Cardiac fibroblast (primary cell): ENCODE measurements at places on chromosomes 7 and 10.

DNA sequence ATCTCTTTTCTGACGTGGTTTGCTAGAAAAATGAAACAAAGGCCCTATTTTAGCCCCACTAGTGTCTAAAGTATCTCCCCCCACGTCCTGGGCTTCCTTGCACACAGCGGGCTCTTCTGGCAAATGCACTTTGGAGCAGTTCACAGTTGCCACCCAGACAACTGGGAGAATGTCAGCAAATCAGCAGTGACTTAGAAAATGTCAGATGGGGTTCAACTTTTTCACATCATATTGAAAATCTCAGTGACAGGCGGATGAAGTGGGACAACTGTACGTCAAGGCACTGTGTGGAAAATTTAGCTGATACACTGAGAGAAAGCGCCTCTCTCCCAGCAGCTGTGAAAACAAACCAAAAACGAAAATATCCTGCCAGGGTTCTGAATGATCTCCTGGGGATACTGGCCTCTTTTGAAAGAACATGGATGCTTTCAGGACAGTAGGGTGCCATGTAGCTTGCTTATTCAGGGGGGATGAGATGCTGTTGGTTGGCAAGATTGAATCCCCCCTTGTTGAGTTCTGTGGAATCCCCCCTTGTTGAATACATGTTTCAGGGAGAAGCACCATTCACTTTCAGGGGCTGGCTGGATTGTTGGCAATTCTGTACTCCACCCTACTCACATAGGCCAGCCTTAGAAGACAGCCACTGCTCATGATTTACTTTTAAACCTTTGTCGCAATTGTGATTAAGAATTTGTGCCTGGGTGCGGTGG lies 372.8 kb upstream of the CELF2 start:
- DNase-seq, result peak; percentile 30

DNA sequence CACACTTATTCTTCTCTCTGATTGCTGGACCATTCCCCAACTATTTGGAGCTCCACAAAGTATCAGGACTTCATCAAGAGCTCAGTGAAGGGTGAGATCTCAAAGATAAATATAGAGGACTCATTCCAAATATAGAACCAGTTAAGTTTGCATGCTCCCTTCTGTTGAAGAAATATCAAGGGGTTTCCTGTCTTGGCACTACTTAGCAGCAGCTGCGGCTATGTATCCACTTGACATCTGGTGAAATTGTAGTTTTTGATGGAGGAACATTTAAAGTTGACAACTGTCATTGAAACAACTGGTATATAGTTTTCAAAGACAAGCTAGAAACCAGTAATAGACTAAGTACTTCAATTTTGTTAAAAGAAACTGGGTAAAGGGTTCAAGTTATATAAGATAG lies 1.0 kb upstream of the SPAG6 start:
- DNase-seq, result no peak

DNA sequence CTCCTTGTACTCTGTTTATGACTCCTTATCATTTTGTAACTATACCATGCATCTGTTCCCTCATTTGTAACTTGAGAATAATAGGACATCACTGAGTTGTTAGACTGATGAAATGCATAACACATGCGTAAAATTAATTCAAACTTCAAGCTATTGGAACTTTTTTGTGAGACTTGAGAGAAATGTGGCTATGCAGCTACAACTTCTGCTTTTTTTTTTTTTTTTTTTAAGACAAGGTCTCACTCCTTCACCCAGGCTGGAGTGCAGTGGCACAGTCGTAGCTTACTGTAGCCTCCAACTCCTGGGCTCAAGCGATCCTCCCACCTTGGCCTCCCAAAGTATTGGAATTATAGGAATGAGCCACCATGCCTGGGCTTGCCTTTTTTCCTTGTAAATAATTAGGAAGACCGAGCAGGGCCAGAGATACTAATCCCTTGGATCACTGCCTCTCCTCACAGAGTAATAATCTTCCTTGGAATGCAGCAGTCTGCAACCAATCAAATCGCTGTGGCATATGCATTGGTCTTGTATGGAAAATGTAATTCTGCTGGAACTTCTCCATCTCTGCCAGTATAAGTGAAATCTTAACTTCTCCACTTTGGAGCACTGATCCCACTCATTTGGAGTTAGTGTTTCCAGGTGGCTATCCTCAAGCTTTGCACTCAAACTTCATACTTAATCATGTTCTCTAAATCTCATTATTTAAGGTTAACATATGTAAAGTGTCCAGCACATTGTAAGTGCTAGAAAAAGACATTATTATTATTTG lies 2.0 kb upstream of the PANK1 start:
- DNase-seq, result no peak

DNA sequence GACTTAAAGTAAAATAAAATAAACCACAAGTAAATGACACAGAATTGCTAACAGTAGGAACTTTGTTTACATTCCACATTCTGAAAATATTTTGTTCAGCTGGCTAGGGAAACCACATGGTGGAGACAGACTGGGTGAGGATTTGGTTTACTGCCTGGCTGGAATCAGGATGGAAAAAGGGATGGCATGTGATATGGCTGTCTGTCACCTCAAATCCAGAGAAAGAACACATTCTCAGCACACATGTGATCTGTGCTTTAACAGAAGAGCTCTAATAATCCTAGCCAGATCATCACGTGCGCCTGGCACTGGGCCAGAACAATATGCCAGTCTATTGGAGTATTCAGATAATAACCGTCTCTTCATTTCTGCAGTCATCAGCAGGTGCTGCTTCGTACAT lies 90.9 kb upstream of the PIP4K2A start:
- peak; percentile 44 for DNase-seq

DNA sequence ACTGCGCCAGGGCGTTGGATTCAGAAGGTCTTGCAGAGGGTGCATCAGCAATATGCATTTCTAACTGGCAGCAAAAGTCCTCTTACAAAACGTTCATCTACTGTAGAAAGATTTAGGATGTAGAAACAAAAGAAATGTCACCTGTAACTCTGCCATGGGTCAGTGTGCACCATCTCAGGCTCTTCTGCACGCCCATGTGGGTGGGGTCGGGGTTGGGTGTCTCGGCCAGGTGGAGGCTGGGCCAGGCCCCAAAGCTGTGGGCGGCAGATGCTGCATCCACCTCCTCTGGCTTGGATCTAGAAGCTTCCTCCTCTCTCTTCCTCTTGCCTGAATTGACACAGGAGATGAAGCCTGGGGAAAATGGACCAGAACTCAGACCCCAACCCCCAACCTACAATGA lies 111.3 kb upstream of the PPP2R2D start:
- DNase-seq, result no peak

GRCh38 chr10:70816220-70816894 lies 609 bp downstream of the SGPL1 start:
- peak; percentile 82 for DNase-seq

DNA sequence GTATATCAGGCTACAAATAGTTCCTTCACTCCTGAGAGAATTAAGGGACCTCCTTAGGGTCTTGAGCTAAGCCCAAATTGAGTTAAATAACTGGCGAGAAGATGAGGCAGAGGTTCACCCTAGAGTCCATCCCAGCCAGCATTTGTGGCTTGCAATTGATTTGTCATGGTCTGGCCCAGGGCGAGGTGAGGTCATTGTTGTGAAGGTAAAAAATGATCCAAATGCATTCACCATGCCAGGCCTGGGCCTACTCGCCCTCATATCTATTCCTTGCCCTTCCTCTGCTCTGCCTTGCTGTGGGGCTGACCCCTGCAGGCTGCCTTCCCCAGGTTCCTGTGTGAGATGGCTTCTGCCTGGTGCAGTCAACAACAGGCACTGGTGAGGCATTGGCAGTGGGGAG lies 207.2 kb downstream of the ZNF365 start:
- DNase-seq, result no peak

DNA sequence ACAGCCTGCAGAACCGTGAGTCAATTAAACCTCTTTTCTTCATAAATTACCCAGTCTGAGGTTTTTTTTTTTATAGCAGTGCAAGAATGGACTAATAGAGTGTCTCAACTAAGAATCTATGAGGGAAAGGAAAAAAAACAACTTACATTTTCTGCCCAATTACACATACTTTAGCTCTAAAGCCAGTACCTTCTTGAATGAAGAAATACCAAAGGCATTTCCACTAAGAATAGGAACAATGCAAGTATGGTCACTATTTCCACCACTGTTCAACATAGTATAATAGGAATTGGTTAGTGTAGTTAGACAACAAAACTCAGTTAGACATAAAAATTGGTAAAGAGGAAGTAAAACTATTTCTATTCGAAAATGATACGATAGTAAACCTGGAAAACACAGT lies 37.6 kb downstream of the MICU1 start:
- peak; percentile 25 for DNase-seq

DNA sequence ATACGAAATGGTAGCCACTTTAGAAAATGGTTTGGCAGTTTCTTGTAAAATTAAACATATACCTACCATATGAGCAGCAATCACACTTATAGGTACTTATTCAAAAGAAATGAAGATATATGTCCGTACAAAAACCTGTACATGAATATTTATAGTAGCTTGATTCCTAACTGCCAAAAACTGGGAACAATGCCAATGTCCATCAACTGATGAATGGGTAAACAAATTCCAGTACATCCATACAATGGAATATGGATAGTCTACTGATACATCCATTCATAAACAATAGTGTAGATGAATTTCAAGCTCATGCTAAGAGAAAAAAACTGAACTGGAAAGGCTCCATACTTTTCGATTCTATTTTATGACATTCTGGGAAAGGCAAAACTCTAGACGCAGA lies 68.5 kb downstream of the AGK start:
- DNase-seq, result no peak

- DNase-seq, result no peak
Measured at GRCh38 chr10:106795619-106796018, 368.9 kb downstream of the SORCS1 start.

GRCh38 chr10:24239289-24240040 lies 30.5 kb downstream of the KIAA1217 start:
- no peak for DNase-seq

- no peak for DNase-seq
Measured at GRCh38 chr10:3411044-3411443, 238.5 kb upstream of the PITRM1 start.

DNA sequence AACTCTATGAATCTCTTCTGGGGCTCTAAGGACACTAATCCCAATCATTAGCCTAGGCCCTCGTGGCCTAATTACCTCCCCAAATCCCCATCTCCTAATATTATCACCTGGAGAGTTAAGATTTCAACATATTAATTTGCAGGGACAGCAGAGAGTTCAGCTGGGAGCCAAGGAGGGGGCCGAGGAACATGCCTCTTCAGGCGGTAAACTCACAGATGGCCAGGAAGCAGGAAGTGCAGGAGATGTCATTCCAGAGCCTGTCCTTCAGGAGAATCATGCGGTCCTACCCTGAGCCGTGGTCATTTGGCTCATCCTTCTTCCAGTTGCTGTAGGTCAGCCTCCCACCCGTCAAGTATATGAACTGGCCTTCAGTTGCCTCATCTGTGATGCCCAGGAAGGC lies 21.9 kb upstream of the SFTPA2 start:
- no peak for DNase-seq

DNA sequence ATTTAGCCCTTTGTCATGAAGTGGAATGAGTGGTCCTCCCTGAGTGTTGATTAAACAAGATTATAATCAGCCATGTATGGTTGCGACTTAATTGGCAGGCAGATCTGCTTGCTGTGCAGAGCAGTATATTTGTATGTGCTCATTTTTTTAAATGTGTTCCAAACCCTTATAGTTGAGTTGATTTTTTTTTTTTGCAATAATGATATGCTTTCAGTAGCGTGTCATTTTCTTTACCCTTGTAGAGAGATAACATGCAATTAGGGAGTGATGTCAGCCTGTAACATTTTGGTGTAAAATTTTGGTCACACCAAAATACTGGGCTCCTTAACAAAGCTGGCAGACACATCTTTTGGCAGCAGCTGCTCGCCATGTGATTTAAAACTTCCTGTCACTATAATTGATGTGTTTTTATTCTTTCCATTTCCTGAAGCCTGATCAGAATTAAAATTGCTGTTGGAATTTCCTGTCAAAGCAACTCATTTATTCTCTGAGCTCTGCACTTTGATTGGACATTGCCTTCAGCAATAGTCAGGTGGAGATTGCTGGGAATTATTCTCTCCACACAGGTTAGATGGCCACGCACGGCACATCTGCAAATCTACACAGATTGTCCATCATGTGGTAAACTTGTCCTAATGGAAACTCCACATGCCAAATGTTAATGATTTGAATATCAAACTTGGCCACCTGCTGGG lies 125.3 kb downstream of the DYNC1I1 start:
- no peak for DNase-seq

DNA sequence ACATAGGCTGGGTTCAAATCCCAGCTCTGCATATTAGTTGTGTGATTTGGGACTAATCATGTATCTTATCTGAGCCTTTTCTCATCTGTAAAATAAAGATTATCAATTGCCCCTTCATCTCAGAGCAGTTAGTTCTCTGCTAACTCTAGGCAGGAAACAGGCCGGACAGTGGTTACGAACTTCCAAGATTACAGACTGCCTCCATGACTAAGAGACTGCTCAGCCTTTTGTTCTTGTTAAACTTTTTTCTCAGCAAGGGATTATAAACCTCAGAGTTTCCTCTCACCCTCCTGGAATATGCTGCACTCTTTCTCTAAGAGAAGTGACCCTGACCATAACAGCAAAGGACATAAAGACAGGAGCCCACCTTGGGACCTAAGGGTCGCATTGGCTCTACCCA lies 52.5 kb upstream of the NFKB2 start:
- peak; percentile 73 for DNase-seq

DNA sequence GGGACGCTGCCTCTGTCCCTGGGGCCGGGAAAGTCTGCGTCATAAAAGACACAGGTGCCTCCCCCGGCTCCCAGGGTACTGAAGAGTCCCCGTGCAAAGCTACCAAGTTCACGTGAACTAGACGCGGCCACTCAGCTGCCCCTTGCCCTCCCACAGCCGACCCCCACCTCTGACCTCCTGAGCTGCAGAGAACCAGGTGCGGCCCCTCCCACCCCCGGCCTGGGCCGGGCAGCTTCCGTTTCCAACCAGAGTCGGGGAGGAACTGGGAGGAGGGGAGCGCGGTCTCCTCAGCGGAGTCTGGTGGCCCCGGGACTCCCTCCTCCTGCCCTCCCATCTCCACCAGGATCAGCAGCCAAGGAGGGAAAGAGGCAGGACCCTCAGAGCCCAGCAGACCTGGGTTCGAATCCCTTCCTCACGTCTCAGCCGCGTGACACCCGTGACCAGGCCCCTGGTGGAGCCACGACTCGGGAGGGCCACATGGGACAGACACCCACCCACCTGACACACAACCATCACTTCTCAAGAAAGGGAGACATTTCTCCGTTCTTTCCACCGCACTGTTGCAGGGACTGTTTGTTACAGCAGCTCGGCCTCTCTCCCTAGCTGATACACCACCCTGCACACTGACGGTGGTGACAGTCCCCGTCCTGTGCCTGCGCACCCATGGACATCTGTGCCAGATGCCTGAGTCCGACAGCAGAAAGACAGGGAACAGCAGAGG lies 37.4 kb upstream of the PDGFA start:
- DNase-seq, result no peak

GRCh38 chr7:113159746-113160339 lies 41.5 kb upstream of the SMIM30 start:
- peak; percentile 63 for DNase-seq
